CD4-positive, alpha-beta T cell treated with Interleukin-12 subunit alpha and Interleukin-12 subunit beta, for 1 hour (primary cell): ENCODE measurements at places on chromosomes 13 and 19.

DNA sequence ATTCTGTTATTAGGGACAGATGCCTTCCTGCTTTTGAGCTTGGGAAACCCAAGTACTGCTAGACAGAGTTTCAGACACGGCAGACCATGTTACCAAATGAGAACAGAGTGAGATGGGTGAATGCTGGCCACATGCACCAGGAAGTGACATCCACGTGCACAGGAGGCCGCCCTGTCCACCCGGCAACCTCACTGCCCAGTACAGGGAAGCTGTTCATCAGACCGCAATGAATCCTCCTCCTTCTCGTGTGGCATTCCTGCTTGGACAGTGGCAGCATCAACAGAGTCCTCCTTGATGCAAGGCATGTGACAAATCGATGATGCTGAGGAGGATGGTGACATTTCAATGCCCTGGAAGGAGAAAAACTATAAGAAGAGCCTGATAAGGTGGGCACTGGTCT lies 191.0 kb upstream of the SOX1 start:
- no peak for DNase-seq

DNA sequence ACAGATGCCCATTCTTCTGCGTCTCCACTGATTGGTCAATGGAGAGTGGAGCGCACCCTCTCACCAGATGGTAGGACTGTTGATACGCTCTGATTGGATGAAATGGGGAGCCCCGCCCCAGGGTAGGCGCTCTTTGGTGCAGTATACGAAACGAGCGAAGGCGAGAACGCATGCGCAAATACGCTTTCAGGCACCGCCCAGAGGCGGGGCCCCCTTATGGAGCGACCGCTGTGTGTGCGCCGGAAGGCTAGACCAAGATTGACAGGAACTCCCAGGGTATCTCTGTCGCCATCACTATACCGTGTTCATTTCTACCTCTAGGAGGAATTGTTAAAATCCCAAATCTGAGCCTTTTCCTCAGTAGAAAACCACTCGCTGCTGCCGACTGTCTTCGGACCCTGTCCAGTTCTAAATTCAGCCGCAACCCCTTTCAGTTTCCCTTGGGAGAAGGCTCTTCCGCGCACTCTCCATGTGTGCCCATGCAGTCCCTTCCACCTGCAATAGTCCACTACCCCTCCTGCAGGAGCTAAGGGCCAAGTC lies 720 bp upstream of the HNRNPL start:
- no peak for DNase-seq

DNA sequence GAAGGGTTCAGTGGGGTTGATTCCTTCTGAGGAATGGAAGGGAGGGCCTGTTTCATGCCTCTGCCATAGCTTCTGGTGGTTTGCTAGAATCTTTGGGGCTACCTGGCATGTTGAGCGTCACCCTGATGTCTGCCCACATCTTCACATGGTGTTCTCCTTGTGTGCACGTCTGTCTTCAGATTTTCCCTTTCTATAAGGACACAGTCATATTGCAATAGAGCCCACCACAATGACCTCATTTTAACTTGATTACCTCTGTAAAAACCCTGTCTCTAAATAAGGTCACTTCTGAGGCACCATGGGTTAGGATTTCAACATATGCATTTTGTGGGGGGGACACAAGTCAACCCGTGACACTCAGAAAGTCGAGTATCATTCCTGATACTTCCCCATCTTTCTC lies 257.9 kb downstream of the COG6 start:
- DNase-seq = no peak

DNA sequence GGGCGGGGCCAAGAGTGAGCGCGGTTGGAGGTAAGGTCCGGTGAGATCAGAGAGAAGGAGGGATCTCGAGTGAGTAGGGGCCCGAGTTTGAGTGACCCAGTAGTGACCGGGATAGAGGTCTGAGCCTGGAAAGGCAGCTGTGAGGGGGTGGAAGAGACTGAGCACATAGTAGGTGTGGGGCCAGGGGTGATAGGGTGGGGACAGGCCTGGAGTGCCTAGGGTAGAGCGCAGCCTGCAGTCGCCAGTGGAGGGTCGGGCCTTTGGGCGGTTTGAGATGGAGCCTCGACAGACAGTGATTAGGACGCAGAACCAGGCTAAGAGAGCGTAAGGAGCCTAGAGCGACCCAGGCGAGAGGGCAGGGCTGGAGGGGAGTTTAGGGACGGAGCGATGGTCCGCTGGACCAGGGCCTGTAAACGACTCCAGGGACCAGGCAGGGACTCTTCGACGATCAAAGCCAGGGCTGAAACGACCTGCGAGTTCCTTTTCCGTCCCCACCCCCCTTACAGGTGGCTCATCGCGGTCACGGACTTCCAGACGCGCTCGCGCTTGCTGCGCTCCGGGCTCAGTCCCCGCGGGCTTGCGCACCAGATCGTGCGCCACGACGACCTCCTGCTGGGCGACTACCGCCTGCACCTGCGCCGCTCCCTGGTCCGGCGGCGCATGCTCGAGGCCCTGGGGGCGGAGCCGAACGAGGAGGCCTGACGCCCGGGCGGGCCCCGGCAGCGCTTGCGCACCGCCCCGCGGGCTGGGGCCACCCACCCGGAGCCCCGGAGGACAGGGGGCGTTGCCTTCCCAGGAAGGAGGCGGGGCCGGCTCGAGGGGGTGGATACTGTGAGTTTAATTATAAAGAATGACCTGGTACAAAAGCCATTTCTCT lies 9.4 kb downstream of the C19orf81 start:
- peak; percentile 56 for DNase-seq

GRCh38 chr13:75804054-75804453 lies 167.9 kb downstream of the LMO7 start:
- DNase-seq = no peak

DNA sequence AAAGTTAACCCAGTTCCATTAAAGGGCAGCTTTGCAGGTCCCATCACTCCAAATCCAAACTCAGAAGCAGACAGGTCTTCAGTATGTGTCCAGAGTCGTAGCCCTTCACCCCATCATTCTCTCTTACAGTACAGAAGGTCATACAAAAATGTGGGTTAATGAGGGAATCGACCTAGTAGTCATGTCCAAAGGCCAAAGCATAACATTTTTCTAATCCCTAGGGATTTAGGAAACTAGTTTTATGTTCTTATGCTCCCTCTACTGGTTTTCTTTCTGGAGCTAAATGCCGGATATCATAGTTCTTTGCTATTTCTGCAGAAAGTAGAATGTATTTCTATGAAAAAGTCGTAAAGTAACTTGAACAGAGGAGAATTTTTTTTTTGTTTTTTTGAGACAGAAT lies 72.2 kb downstream of the DHRS12 start:
- DNase-seq = no peak

- no peak for DNase-seq
Observed at GRCh38 chr13:22286338-22286737, 615.5 kb downstream of the FGF9 start.

- DNase-seq = no peak
Observed at GRCh38 chr13:35964863-35965180, 166.4 kb downstream of the DCLK1 start.

DNA sequence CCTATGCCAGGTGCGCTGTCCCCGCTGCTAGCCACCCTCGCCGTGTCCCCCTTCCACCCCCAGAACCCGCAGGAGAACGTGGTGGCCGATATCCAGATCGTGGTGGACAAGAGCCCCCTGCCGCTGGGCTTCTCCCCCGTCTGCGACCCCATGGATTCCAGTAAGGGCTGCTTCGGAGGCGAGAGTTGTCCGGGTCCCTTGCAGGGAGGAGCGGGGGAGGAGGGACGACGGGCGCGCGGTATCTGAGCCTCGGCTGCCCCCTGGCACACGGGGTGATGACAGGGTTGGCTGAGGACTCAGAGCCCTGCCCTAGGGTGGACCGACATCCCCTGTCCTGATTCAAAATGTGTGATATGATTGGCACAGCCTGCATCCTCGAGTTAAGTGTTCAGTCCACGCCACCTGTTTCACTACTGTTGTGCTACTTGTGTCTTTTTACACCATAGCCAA lies 653 bp downstream of the MVB12A start:
- DNase-seq = peak; percentile 20

DNA sequence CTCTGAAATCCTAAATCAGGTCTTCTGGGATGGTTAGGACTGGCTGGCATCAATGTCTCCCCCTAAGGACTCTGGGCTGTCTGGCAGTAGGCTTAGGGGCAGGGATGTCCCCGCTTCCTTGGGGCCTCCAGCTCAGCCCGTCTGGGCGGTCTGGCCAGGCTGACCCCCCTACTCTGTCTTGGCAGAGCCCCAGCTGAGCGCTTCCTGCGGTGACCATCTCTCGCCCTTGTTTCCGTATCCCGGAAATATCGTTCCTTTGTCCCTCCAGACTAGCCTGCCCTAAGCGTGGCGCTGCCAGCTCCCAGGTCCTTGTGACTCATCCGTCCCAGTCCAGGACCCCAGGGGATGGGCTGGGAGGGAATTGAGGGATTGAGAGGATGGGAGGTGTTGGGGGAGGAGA lies 11.3 kb downstream of the GTPBP3 start:
- DNase-seq = no peak

DNA sequence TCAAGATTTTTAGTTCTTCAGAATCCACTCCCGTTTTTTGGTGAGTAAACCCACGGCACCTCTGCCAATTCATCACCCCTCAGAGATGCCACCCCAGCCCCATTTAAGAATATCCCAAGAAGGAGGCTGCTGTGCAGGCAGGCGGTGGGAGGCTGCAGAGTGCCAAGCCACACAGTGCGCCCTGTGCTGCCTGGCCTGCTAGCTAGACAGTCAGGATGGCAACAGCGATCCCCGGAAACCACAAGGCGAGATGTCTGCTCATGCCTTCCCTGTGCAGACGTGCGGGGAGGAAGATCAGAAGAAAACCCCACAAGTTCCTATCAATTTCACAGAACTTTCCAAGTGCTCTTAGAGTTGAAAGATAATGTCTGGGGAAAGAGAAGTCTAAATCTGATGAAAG lies 64.8 kb upstream of the GPR183 start:
- peak; percentile 73 for DNase-seq

DNA sequence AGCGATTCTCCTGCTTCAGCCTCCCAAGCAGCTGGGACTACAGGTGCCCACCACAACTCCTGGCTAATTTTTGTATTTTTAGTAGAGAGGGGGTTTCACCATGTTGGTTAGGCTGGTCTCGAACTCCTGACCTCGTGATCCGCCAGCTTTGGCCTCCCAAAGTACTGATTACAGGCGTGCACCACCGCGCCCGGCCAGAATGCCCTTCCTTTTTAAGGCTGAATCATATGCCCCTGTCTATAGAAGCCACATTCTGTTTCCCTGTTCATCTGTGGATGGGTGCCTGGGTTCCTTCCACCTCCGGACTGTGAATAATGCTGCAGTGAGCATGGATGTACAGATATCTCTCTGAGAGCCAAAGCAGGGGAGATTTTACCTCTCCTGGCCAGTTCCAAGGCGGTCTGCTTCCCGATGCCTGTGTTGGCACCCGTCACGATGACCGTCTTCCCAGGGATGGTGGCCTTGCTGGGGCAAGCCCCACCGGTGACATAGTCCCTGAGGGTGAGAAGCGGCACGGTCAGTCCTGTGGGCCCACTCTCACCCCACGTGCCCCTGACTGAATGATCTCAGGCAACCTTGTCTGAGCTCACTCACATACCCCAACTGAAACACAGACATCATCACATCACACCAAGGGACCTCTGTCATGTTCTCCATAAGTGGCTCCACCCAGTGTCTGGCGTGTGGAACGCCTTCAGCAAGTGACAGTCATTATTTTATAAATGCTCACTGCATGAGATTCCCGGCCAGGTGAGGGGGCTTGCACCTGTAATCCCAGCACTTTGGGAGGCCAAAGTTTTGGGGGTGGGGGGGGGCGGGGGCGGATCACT lies 4.0 kb downstream of the RDH13 start:
- DNase-seq = no peak

DNA sequence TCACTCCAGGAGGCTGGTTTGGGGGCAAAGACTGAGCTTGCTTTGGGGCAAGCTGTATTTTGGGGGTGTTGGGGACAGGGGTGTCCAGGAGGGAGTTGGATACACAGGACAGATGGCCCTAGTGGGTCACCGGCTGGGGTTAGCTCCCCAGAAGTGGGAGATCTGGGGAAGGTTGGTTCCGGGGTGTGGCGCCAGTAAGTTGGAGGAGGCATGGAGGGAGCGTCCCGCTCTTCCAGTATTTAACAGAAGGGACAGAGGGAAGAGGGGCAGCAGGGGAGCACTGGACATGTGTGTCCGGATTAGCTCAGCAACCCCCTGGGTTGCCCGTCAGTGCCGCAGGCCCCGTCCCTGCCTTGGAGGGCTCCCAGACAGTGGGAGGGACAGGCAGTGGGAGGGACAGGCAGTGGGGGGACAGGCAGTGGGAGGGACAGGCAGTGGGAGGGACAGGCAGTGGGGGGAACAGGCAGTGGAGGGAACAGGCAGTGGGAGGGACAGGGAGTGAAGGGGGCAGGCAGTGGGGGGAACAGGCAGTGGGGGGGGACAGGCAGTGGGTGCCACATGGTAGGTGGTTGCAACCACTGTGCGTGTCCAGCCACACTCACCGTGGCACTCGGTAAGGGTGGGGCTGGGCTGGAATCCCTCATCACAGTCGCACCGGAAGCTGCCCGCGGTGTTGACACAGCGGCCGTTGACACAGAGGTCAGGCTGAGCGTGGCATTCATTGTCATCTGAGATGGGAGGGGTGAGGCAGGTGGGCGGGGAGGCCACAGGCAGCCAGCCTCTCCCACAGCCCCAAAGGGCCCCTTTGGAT lies 33.2 kb downstream of the CCL25 start:
- no peak for DNase-seq

DNA sequence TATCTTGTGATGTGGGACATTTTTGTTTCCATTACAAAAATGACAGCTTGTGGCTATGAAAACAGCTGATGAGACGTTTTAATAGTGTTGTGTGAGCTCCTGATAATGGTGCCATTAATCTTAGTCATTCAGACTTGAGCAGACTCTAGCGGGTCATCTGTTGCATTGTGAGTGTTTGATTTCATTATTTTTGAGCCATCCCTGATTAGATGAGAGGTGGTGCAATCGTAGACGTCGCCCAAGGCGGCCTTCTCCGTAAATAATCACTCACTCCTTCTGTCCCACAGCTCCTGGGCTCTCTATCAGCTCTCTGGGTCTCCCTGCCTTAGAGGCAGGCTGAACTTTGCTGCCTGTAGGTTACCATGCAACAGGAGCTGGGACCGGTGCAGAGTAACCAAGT lies 528.0 kb upstream of the SGCG start:
- DNase-seq = no peak

GRCh38 chr19:37334179-37335071 lies 36.5 kb upstream of the ZNF527 start:
- DNase-seq = peak; percentile 91

- DNase-seq = peak; percentile 37
Observed at GRCh38 chr19:13920940-13921747, 15.1 kb downstream of the CC2D1A start.

DNA sequence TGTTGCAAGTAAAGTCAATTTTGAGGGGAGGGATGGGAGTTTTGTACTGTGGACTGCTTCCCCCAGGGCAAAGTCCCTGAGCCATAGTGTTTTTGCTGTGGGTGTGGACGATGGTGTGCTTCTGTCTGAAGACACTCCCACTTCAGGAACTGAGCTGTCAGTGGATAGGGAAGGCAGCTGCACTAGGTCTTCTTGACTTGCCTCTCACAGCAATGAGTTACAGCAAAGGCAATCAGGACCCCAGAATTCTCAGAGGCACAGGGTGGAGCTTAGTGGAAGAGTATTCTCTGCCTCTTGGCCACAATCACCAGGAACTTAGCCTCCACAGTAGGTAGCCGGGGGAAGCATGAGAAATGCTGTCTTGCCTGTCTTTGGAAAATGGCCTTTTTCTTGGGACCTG lies 1416.6 kb upstream of the MIR17HG start:
- DNase-seq = no peak
